Activated T-helper 1 cell treated with anti-CD3 and anti-CD28 coated beads, Interleukin-2, amount 50 U/mL, for 16 hours (primary cell): ENCODE measurements at places on chromosomes 13 and 19.

DNA sequence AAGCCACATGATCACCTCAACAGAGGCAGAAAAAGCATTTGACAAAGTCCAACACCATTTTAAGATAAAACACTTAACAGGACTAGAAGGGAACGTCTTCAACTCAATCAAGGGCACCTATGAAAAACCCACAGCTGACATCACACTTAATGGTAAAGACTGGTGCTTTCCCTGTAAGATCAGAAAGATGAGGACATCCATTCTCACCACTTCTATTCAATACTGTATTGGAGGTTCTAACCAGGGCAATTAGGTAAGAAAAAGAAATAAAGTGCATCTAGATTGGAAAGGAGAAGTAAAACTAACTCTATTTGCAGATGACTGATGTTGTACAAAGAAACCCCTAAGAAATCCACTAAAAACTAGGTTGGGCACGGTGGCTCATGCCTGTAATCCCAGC, 11.2 kb upstream of the AKAP8 start:
- DNase-seq = no peak

GRCh38 chr19:16285769-16286498, 38.7 kb upstream of the KLF2 start:
- no peak for DNase-seq

- DNase-seq = no peak
Measured at GRCh38 chr19:6252066-6252465, 27.7 kb downstream of the MLLT1 start.

DNA sequence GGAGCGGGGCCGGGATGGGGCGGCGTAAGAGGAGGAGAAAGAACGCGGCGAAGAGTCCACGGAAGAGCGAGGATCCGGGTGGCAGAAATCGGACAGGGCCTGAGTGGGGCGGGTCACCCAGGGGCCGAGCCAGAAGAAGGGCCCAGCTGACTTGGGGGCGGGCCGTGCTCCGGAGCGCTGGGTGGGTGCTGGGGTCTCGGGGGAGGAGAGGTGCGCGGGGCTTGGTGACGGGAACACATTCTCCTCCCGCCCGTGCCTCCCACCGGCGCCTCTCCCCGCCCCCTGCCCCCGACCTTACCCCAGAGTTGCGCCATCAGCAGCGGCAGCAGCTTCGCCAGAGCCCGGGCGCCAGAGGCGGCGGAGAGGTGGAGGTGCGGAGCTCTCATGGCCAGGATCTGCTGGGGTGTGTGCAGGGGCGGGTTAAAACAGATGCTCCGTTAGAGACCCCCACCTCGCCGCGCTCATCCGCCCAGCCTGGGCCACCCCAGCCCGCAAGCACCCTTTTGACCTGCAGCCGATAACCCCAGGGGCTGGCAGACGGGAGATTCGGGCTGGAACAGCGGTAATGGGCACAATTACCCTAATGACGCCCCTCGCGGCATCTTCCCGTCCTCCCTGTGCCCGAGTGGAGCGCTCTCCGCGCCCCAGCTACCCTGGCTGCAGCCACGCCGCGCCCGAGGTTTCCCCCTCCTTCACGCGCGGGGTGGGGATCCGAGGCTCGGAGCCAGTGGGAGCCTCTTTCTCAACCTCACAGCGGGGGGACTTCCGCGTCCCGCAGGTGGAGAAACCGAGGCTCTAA, 565 bp downstream of the KLK10 start:
- no peak for DNase-seq

DNA sequence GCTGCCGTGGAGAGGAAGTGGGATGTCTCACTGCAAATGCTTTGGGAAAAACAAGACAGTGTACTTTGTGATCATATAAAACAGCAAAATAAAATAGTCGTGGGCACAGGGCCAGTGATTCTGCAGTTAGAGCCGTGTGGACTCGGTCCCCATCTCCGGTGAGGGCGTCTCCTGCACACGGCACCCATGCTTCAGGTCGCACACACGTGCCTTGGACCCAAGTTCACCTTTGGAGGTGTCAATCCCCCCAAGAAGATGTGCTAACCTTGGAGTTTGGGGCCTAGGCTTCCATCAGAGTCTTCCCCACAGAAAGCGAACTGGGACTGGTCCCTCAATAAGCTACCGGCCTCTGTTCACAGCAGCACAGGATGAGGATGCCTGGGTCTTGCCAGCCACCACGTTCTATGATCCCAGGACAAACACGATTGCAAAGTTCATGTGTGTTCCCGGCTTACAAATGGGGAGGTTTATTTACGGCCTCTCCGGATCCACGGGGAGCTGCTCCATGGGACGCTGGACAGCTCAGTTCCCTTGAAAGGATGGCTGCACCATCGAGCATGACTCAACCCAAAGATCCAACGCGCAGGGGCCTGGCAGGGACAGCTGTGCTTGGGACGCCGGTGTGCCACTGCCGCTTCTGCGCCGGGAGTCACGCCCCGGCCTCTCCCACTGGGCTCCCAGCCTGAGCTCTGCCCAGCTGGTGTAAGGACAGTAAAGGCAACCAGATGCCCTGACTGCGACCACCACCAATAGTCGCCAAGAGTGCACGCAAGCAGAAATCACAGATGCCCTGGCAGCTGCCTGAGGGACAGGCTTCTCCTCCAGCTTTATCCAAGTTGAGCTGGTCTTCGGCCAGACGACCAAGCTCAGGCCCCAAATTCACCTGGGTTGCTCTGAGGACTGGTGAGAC, 8.6 kb downstream of the GAS6 start:
- no peak for DNase-seq

- DNase-seq = no peak
Measured at GRCh38 chr13:30895773-30896172, 10.3 kb upstream of the MEDAG start.

- no peak for DNase-seq
Measured at GRCh38 chr19:13240312-13241022, 90.3 kb downstream of the IER2 start.

GRCh38 chr19:6876748-6877147, 10.6 kb upstream of the ADGRE1 start:
- DNase-seq = no peak

DNA sequence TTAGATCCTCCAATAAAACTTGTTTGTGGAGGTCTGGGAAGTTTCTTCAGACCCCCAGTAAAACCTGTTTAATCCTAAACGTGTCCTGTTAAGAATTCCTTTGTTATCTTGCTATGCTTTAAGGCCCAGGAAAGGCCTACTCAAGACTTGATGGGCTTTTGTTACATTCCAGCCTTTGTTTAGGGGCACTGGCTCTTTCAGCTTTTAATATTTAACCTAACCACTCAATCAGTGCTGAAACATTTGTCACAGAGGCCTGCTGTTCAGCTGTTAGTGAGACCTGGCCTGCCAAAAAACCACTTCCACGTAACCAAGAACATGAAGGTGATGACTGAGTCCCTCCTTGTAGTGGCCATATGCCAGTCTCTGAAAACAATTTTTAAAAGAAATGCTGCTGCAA, 41.7 kb downstream of the PCDH17 start:
- no peak for DNase-seq

DNA sequence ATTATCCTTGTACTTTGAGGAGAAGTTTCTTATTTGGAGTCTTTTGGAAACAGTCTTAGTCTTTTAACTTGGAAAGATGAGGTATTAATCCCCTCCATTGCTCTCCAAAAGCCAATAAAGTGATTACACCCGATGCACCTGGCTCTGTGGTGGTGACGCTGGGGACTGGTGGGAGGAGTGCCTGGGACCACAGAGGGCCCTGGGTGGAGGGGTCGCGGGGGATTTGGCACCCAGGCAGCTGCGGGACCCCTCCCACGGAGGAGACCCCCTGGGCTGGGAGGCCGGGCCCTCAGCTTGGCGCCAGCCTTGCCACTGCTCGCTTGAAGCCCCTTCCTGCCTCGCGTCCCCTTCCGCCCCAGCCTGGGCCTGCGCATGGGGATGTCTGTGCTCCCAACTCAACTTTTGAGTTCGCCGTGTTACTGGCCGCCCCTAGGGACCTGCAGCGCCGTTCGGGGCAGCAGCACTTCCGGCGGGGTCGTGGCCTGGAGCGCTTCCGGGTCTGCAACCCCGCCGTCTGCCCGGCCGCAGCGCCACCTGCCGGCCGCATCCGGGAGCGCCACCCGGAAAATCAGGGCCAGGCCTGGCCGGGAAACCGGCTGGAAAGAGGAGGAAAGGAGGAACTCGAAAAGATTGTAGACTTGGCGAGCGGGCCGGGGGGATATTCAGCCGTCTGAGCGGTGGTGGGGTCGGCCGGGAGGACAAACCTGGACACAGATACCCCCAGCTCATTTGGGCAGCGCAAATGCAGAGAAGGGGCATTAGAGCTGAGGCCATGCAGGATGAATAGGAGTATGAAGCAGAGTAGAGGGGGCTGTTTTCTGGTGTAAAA, 8.4 kb downstream of the PEAK3 start:
- DNase-seq = peak; percentile 71

GRCh38 chr13:111865826-111866225, 201.1 kb upstream of the SOX1 start:
- DNase-seq = no peak

- no peak for DNase-seq
Measured at GRCh38 chr13:21777813-21778212, 106.9 kb downstream of the FGF9 start.

DNA sequence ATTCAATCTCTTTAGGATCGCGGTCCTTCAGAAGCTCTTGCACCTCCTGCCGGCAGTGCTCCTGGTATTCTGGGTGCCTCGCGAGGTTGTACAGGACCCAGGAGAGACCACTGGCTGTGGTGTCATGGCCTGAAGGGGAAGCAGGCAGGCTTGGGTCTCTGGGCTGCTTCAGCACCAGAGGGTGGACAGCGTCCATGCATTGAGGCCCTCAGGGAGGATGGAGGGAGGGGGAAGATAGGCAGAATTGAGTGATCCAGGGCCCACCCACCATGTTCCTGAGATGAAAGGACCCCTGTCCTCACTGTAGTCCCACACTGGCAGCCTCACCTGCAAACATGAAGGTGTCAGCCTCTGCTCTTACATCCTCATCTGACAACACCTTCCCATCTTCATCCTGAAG, 17.9 kb upstream of the OR10H5 start:
- no peak for DNase-seq

DNA sequence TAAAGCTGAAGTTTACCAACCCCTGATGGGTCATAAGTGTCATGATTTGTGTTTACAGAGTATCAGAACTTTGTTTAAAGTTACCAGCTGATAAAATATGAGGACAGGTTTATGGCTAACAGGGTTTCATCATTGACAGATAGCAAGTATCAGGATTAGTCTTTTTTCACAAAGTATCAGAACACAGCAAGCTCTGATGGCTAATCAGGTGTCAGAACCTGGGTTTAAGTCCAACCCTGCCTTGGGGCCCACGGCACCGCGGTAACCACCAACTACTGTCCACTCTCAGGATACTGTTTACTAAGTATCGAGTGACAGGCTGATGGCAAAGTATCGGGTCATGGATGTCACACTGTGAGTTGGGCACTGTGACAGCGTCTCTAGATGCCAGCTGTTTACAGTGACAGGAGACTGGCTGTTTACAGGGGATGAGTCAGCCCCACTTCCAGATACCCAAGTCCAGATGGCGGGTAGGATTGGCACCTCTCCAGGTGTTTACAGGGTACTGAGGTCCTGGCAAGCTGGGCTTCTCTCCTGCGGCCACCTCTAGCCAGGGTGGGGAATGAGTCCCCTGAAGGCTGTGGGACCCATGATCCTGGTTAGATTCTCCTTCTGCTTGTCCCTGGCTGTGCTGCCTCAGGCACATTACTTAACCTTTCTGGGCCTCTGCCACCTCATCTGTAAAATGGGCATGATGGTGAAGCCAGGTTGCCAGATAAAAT, 21.8 kb downstream of the ARRDC2 start:
- DNase-seq = no peak

- DNase-seq = no peak
Measured at GRCh38 chr13:102721800-102722231, 27.0 kb upstream of the METTL21C start.

- no peak for DNase-seq
Measured at GRCh38 chr13:75295201-75295600, 186.8 kb downstream of the TBC1D4 start.

GRCh38 chr13:29566206-29566605, 29.3 kb downstream of the SLC7A1 start:
- no peak for DNase-seq

DNA sequence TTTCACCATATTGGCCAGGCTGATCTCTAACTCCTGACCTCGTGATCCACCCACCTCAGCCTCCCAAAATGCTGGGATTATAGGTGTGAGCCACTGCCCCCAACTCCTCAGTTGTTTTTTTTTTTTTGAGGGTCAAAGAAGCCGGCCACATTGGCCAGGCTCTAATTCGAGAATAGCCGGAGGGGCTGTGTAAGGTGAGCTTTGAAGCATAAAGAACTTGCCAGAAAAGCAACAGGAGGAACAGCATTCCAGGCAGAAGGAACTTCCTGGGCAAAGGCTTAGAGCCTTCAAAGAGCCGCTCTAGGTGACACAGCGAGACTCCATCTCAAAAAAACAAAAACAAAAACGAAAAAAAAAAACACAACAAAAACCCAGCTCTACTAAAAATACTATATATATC, 1.2 kb upstream of the BABAM1 start:
- DNase-seq = no peak

DNA sequence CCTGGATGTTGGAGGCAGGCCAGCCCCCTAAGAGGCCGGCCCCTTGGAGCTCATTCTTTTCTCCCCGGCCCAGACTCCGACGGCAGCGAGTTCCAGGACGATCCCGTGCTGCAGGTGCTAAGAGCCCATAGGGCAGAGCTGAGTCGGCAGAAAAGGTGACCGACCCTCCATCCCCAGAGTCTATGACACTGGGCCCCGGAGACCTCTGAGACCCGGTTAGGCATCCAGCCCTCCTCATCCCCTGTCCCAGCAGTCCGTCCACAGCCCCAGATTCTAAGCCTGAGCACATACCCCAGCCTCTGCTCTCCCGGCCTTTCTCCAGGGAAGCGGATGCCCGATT, 7.3 kb upstream of the ARHGAP33 start:
- no peak for DNase-seq

DNA sequence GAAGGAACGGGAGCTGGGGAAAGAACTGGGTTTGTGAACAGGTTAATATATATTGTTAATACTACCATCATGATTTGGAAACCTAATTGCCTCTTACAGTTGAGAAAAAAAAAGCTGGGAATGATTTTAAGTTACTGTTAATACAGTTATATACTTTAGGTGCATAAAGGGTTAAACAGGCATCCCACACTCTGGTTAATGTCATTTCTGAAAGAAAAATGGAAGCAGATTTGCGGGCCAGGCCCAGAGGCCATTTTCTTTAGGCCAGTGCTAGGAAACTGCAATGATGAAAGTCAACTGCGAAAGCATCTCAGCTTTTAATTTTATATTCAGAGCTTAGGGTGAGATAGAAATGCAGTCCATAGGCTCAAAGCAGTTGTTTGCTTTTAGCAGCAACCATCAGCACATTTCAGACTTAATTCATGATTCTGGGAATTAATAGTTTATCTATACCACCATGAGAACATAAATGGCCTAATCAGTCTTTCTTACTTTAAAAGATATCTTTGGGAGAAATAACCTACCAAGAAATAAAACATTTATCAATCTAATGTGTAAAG, 592.8 kb downstream of the GPC6 start:
- DNase-seq = no peak

DNA sequence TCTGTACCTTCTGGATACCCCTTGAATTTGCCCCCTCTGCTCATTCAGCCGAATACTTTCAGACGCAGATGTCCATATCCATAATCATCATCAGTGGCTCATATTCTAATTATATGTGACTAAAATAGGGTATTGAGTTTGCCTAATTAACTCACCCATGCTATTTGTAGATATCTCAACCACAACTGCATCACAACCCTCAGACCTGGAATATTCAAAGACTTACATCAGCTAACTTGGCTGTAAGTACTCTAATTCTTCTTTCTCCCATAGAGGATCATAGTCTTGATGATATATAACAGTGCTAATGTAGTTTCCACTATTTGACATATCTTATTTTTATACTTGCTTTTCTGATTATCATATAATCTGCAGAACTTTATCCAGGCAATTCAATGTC, 35.8 kb downstream of the RXFP2 start:
- DNase-seq = no peak
